ENCODE measurements at places on chromosomes 1 and 21.
A peak's percentile ranks its signal among the peaks of the same experiment; 100 is the strongest.

GRCh38 chr1:3063379-3064295, 5.4 kb upstream of the PRDM16 start:
- no peak for DNase-seq

DNA sequence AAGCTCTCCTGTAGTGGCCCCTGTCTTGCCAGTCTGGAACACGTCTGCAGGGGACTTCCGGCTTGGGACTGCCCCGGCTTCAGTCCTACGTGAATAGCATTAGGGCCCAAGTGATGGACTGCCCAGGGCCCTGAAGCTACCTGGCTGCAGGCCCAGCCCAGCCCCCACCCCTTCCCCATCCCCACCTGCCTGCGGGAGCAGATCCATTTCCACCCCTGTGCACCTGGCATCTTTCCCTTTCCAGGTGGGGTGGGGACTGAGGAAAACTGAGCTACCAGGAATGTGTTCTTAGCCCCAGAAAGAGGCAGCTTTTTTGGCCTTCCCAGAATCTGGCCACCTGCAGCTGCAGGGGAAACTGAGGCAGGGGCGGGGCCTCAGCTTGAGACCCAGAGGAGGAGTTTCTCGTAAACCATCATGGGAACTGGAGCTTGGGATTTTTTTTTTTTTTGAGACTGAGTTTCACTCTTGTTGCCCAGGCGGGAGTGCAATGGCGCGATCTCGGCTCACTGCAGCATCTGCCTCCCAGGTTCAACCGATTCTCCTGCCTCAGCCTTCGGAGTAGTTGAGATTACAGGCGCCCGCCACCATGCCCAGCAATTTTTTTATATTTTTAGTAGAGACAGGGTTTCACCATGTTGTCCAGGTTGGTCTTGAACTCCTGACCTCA, 3.2 kb downstream of the EDN2 start:
- no peak for DNase-seq

DNA sequence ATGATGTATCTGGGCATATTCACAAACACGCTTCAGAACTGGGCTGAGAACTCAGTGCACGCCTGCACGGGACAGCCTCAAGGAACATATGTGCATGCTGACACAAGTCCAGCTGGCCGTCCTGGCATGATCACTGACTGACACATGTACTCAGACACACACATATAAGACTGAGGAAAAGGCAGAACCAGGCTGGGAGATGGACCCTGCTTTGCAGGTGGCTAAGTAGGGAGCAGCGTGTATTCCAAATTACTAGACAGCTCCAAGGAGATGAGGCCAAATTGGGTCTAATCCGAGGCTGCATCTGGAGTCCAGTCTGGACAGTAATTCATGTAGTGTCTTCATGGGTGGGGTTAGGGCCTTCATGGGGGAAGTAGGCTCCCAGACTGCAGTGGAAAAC, 41.4 kb upstream of the GJB5 start:
- no peak for DNase-seq

- DNase-seq = no peak
Observed at GRCh38 chr1:180096584-180097325, 57.9 kb upstream of the QSOX1 start.

DNA sequence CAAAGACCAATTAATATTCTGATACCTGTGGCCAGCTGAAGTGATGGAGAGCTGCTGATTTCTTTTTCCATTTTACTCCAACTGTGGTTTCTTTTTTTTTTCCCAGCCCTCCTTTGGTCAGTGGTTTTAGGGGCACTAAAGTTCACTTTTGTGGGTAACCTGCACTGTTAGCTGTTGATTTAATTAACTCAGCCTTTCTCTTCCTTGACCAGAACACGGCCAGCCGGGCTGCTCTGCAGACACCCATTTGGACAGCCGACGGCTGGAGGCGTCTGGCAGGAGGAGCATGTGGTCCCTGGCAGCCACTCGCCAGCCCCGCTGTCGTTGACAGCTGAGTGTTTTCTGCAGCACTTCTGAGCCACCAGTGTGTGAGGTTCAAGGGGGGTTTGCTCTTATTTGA, 136.2 kb upstream of the RUNX3 start:
- DNase-seq = peak; percentile 84

- no peak for DNase-seq
Observed at GRCh38 chr1:25257196-25257595, 9.9 kb upstream of the RSRP1 start.

DNA sequence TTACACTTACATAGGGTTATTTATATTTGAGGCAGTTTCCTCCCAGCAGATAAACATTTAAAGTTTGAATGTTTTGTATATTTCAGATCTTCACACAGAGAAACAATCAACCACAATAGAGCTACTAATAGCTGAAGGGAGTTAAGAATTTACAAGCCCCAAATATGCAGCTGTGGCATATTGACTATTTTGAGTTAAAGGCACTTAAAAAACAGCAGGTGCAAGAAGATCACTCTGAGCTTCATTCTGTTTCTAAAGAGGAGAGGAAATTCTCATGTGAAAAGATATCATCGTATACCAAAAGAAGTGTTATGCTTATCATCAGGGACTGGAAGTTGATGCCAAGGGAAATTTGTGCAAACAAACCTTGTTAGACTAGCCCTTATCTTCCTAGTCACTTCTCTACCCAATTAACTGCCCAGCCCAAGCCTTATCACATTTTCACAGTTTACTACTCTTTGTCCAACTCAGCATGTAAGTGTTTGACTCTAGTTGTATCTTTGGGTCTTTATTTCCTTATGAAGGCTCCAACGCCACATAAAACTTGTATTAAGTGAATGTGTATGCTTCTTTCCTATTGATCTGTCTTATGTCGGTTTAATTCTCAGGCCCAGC, 66.3 kb upstream of the COG2 start:
- DNase-seq = no peak

DNA sequence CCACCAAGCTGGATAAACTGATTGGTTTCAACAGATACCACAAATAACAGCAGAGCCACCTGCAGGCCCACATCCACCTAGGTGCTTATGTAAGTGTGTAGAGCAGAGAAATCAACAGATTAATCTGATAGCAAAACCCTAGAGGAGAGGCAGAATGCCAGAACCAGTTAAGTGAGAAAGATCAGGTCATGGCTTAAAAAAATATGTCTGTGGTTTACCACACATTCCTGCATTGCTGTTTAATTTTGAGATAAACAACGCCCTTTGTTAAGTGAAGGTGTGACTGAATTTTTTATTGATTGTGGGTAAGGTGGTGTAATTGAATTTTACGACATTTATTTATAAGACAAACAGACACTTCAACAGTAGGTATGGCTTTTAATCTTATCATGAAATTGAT, 21.2 kb downstream of the CRNN start:
- no peak for DNase-seq

DNA sequence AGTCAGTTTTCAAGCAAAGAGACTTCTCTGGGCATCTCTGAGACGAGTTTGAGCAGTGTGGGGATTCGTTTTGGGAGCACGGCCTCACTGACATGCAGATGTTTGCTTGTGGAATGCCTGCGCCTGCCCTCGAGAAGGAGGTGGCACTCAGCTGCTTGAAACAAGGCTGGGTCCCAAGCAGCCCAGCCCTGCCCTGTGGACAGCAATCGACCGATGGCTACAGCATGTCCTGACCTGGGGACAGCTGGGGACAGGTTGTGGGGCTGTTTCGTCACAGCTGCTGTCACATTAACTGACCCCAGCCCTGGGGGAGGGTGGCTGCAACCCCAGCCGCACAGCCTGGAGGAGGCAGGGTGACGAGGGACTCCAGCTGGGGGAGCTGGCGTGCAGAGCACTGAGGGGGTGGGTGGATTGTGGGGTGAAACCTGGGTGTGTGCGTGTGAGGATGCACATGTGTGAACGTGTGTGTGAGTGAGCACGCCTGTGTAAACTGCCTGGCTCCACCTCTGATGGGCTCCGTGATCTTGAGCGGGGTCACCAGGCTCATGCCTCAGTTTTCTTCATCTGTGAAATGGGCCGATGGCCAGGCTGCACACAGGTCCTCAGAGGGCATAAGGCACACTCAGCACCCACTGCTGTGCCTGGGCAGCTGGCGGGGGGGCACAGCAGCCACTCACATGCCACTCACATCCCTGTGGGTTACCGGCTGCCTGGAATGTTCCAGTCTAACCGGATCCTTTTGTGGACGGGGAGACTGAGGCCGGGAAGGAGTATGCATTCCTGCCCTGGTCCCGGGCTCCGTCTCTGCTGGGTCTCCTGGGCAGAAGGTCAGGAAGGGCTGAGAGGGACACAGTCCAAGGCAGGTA, 49.3 kb downstream of the COL18A1 start:
- no peak for DNase-seq
